ENCODE measurements at places on chromosomes 3 and 15. TPM values are rescaled to one million over a fixed set of nuclear protein-coding genes. Genes with fewer than 3 reads are reported as not detected.

DNA sequence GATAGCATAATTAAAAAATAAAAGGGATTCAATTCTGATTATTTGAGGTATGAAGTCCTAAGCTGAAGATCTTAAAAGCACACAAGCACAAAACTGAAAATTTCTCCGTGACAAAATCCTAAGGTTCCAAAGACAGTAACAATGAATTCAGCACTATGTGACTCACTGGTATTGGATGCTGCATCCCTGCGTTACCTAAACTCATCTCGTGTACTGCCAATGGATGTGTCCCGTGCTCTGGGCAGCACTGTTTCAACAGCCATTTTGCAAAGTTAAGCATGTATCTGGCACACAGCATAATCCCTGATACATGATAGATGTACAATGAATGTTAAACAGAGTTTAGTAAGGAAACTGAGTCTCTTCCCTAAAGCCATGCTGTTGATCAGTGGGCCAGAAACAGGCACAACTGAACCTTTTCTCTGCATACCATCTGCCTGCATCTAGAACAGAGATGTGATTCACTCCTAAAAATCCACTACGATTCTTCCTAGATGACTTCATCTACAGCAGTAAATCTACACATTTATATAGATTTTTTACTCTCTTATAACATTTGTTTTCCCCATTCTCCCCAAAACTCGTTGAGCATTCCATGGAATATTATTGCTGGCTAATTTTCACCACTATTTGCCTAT is 14.3 kb downstream of the SUCLG2 start:
- no peak for DNase-seq

- no peak for DNase-seq
These were observed 2.4 kb downstream of the SIAH2 start for GRCh38 chr3:150760431-150761200.

- DNase-seq, result no peak
These were observed 132.1 kb upstream of the TMC3 start for GRCh38 chr15:81506071-81506470.

PPP1R14D gene
- not detected for total RNA-seq
